Transverse colon (tissue), 4 donors: ENCODE measurements at places on chromosomes 1 and 21. TPM values are rescaled to one million over a fixed set of nuclear protein-coding genes. Genes with fewer than 3 reads are reported as not detected.

GRCh38 chr1:44681905-44682882 is 7.7 kb downstream of the ARMH1 start:
- no peaks in the 10 kb centered on the region for H3K4me1 ChIP-seq
- DNase-seq = no peak
- no peaks in the 10 kb centered on the region for H3K36me3 ChIP-seq
- H3K27ac ChIP-seq = no peak overlapping the region
- no peak overlapping the region for H3K4me3 ChIP-seq

DNA sequence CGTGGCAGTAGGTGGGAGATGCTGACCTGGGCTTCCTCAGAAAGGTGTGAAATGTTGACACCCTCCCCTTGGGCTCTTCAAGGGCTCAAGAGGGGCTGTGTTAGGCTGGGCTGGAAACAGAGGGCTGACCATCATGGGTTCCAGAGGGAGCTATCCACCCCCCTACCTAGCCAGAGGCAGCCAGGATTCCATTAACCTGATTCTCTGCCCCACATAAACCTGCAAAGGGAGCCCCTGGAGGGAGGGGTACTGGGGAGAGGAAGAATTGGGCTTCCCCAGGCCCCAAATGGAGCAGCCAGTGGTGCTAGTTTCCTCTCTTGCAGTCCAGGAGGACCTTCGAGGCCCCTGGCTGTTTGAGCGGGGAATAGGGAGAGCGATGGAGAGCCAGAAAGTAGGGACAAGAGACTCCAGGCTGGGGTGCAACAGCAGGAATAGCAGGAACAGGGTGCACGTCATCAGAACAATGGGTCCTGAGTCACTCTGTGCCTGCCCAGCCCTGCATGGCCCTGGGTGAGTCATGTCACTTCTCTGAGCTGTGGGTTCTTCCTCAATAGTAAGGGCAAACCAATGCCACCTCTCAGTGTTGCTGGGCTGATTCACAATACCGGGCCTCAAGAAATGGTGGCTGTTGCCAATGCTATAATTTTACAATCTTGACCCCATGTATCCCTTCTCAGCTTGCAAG is 121.2 kb downstream of the EPHB2 start:
- DNase-seq = peak; percentile 69
- no peaks in the 10 kb centered on the region for H3K27me3 ChIP-seq
- H3K27ac ChIP-seq = peak overlapping the region; percentile 34
- no peak overlapping the region for H3K4me3 ChIP-seq
- no peaks in the 10 kb centered on the region for H3K36me3 ChIP-seq

DNA sequence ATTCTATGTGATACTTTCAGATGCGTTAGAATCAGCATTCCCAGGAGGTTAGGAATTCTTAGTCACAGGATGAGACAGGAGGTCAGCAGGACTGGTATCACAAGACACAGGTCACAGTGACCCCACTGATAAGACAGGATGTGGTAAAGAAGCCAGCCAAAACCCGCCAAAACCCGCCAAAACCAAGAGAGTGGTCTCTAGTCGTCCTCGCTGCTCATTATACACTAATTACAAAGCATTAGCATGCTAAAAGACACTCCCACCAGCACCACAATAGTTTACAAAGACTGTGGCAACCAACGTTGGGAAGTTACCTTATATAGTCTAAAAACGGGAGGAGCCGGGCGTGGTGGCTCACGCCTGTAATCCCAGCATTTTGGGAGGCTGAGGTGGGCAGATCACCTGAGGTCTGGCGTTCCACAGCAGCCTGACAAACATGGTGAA is 13.9 kb upstream of the ACTA1 start:
- H3K27ac ChIP-seq = no peak overlapping the region
- H3K27me3 ChIP-seq = no peaks in the 10 kb centered on the region
- H3K36me3 ChIP-seq = no peaks in the 10 kb centered on the region
- no peak for DNase-seq

DNA sequence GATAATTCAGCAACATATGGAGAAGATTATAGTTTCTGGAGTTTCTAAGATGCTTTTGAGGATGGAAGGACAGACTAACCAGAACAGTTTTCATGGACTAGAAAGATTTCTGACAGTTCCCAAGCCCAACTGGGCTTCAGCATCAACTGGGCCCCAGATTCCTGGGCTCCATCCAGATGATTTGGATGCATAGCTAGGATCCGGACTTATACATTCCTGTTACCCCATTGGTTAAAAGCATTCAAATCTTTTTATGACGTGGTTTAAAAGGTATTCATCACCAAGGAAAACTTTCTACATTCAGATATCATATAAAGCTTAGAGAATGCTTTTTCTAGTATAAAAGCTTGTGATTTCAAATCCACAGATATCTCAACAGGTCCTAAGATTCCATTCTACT is 29.7 kb downstream of the TSHB start:
- no peaks in the 10 kb centered on the region for H3K27me3 ChIP-seq
- peaks cover 5% of the 10 kb centered on the region for H3K4me1 ChIP-seq
- no peak overlapping the region for H3K4me3 ChIP-seq
- no peaks in the 10 kb centered on the region for H3K36me3 ChIP-seq

DNA sequence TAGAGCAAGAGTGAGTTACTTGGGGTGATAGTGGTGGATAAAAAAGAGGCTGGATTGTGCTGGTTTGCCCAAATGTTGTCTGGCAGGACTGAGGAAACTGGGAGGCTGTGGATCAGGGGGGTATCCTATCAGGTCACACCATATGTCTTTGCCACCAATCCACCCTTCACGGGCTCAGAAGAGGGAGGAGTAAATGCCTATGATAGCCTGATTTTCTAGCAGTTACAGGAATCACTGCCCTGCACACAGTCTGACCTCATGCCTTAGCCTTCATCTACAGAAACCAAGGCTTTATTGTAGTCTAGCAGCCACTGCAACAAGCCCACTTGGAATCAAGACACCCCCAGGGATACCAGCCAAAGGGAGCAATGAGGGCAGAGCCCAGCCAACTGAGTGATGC is 51.8 kb downstream of the ATP1A1 start:
- no peak for DNase-seq
- no peaks in the 10 kb centered on the region for H3K27me3 ChIP-seq
- no peaks in the 10 kb centered on the region for H3K36me3 ChIP-seq
- H3K27ac ChIP-seq = no peak overlapping the region
- no peaks in the 10 kb centered on the region for H3K4me1 ChIP-seq

- peak overlapping the region; percentile 46 for H3K27ac ChIP-seq
- no peaks in the 10 kb centered on the region for H3K27me3 ChIP-seq
- H3K36me3 ChIP-seq = no peaks in the 10 kb centered on the region
- H3K4me1 ChIP-seq = peaks cover 46% of the 10 kb centered on the region
- DNase-seq = no peak
These were observed 161.8 kb downstream of the NFIA start for GRCh38 chr1:61244114-61244513.

- no peaks in the 10 kb centered on the region for H3K36me3 ChIP-seq
- H3K27me3 ChIP-seq = no peaks in the 10 kb centered on the region
- H3K4me3 ChIP-seq = no peak overlapping the region
- no peaks in the 10 kb centered on the region for H3K4me1 ChIP-seq
- no peak overlapping the region for H3K27ac ChIP-seq
These were observed 99.3 kb upstream of the ESRRG start for GRCh38 chr1:216822480-216822879.

DNA sequence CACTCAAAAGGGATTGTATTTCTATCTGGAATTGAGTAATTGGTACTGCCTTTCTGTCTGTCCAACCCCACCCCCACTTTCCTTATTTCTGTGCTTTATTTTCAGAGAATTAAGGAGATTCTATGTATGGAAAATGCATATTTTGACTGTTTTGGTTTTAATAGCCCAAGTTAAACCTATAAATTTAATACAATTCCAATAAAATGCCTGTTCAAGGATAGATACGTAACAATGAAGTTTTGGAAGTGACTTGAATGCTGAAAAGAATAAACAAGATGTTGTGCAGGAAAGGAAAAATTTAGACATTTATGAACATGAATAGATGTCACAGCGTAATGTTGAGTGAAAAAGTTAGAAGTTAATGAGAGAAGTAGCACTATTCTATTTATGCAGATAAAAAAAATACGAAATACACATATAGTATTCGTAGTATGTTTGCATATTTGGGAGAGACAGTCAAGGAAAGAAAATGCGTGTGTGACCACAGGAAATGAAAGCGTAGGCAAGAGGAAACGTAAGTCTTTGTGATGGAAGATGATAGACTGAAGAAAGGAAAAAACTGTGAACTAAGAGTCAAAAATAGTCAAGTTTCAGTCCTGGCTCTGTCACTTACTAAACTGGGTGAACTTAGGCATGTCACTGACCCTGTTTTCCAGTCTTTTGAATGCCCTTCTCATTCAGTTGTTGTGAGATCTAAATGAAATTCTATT is 62.1 kb downstream of the MEF2D start:
- no peaks in the 10 kb centered on the region for H3K36me3 ChIP-seq
- H3K27me3 ChIP-seq = peaks cover 100% of the 10 kb centered on the region
- H3K4me3 ChIP-seq = no peak overlapping the region

DNA sequence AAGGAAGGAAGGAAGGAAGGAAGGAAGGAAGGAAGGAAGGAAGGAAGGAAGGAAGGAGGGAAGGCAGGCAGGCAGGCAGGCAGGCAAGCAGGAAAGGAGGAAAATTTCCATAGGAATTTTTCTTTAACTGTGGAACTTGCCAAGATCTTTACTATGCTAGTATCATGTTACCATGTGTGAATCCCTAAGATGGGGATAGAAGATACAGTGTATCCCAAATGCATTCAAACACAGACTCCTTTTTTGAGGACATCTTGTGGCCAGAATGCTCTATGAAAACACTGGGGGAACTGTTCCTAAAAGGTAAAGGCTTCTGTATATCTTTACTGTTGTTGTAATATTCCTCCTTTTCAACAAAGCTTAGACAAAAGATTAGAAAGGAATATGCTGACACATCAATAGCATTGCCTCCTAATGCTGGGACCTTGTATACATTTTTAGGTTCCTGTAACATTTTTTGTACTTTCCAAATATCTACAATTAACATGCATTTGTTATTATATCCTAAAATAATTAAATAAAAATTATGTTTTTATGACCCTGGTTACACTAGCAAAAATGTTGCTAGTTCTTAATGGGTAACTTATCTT is 20.6 kb downstream of the CCDC190 start:
- no peaks in the 10 kb centered on the region for H3K36me3 ChIP-seq
- no peak overlapping the region for H3K4me3 ChIP-seq
- no peaks in the 10 kb centered on the region for H3K27me3 ChIP-seq
- no peak overlapping the region for H3K27ac ChIP-seq

DNA sequence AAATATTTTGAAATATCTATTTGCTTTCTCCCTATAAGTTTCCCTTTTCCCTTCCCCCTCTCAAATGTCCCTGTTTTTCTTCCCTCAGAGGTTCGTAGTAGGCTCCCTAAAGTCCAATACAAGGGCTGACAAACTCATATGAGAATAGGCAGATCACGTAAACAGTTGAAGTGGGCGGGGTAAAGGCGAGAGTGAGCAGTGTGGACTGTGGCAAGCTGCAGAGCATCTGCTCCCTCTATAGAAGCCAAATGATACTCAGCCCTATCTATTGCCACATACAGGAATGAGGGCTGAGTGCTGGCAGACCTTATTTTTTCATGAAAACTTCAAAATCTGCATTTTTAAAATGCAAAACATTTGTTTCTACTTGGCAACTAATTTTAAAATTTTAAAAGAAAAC is 26.3 kb downstream of the PRDX6 start:
- no peaks in the 10 kb centered on the region for H3K27me3 ChIP-seq
- no peaks in the 10 kb centered on the region for H3K36me3 ChIP-seq
- DNase-seq = peak; percentile 15

The SPOCD1 gene
- 0.80 TPM for total RNA-seq

The CSF1 gene
- total RNA-seq = 63.1 TPM

The DCST1 gene
- 0.32 TPM for total RNA-seq

The CD5L gene
- total RNA-seq = not detected
